Gastrocnemius medialis (tissue), 4 donors: ENCODE measurements at places on chromosomes 16 and 17. TPM values are rescaled to one million over a fixed set of nuclear protein-coding genes. Genes with fewer than 3 reads are reported as not detected.

The LRRC75A gene
- total RNA-seq: not detected

The ABCC12 gene
- total RNA-seq: 0.40 TPM

The UNC45B gene
- 150 TPM for total RNA-seq

The HAGHL gene
- total RNA-seq: not detected

DNA sequence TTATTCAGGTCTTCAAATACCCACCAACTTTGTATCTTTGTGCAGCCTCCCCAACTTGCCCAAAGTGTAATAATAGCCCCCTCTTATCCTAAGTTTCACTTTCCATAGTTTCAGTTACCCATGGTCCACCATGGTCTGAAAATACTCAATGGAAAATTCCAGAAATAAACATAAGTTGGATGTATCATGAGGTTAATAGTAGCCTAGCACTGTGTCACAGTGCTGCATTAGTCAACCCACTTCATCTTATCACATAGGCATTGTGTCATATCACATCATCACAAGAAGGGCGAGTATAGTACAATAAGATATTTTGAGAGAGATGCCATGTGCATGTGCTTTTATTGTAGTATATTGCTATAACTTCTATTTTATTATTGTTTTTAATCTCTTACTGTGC, 21.9 kb downstream of the OMG start:
- H3K27me3 ChIP-seq: no peaks in the 10 kb centered on the region
- no peak overlapping the region for H3K4me3 ChIP-seq
- peaks cover 2% of the 10 kb centered on the region for H3K4me1 ChIP-seq
- DNase-seq: no peak

GRCh38 chr16:50711040-50711439, 17.6 kb downstream of the NOD2 start:
- H3K27ac ChIP-seq: peak overlapping the region; percentile 73
- no peak for DNase-seq
- peaks cover 20% of the 10 kb centered on the region for H3K4me1 ChIP-seq
- no peak overlapping the region for H3K4me3 ChIP-seq
- no peaks in the 10 kb centered on the region for H3K36me3 ChIP-seq

DNA sequence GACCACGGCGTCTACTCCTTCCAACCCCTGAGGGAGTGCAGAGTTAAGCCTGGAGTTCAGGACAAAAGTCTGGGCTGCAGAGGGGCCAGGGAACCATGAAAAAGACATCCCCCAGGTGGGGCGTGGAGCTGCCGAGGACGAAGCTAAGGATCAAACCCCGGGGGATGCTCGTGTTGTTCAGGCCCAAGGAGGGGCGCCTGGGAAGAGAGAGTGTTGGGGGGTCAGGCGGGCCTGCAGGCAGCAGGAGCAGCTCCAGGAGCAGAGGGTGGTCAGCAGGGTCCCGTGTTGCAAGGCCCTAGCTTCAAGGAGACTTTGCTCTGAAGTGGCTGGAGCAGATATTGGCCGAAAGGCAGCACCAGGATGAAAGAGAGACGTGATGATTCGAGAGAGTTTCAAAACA, 26.7 kb downstream of the NECAB2 start:
- DNase-seq: no peak
- peaks cover 11% of the 10 kb centered on the region for H3K4me1 ChIP-seq
- no peaks in the 10 kb centered on the region for H3K27me3 ChIP-seq
- no peak overlapping the region for H3K4me3 ChIP-seq
- H3K36me3 ChIP-seq: no peaks in the 10 kb centered on the region
- H3K27ac ChIP-seq: no peak overlapping the region

DNA sequence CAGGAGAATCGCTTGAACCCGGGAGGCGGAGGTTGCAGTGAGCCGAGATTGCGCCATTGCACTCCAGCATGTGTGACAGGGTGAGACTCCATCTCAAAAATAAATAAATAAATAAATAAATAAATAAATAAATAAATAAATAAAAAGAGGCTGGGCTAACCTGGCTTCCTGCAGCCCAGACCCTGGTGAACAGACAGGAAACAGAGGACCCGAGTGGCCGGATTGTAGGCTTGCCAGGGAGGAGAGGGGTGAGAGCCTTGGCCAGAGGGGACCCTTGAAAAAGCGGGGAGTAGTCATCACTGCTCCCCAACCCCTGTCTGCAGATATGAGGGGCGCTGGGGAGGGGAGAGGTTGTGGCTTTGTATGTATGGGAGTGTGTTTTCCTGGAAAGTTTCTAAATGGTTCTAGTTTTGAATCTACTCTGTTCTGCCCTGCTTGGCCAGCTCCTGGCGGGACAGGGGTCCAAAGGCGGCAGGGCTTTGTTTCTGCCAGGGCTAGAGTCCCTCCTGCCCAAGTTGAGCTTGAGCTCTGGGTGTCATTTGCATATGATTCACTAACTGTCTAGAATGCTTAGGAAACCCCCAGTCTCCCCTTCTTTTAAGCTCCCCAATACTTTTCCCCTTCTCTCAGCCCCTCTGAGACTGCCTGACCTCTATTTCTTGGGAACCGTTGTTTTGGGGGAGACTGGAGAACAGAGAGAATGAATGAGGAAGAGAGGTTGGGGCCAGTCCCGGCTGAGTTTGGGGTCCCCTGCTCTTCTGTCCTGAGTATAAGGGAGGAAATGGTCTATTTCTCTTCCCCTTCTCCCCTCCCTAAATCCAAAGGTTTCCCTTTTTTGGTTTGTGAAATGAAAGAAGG, 16.4 kb downstream of the RARA start:
- H3K36me3 ChIP-seq: no peaks in the 10 kb centered on the region
- H3K27ac ChIP-seq: peak overlapping the region; percentile 100
- H3K4me1 ChIP-seq: peaks cover 95% of the 10 kb centered on the region
- H3K27me3 ChIP-seq: no peaks in the 10 kb centered on the region
- DNase-seq: no peak

GRCh38 chr17:81841866-81842265, 7.0 kb upstream of the PPP1R27 start:
- peaks cover 62% of the 10 kb centered on the region for H3K4me1 ChIP-seq
- H3K36me3 ChIP-seq: peaks cover 37% of the 10 kb centered on the region
- no peak for DNase-seq
